T-cell (primary cell): ENCODE measurements at places on chromosomes 16 and 17. TPM values are rescaled to one million over a fixed set of nuclear protein-coding genes. Genes with fewer than 3 reads are reported as not detected.

GRCh38 chr16:27109666-27110523, 43.2 kb downstream of the C16orf82 start:
- DNase-seq: peak; percentile 67

GAST gene
- not detected for total RNA-seq

- no peak for DNase-seq
Observed at GRCh38 chr16:73998707-73999106, 297.9 kb upstream of the PSMD7 start.

- DNase-seq: peak; percentile 38
Observed at GRCh38 chr17:27630607-27631410, at the start of gene LGALS9. Gene LGALS9 (plus strand): TSS chr17:27631188. CDS start chr17:27631266, 78 bp downstream.

DNA sequence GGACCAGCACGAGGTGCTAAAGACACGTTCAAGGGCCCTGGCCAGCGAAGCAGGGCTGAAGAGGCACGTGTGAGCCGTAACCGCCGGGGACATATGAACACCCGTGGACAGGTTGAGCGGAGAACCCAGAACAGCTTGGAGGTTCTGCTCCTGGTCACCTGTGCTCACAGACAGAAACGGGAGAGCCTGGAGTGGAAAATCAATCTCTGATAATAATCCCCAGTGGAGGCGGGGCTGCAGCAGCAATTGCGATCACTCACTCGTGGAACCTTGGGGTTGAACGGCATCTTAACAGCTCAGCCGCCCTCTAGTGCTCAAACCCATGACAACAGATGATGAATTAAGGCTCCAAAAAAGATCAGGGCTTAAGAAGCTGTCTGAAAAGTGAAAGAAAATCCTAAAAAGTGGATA, 25.6 kb downstream of the WIPI1 start:
- peak; percentile 59 for DNase-seq

TBC1D26 gene
- not detected for total RNA-seq

DNA sequence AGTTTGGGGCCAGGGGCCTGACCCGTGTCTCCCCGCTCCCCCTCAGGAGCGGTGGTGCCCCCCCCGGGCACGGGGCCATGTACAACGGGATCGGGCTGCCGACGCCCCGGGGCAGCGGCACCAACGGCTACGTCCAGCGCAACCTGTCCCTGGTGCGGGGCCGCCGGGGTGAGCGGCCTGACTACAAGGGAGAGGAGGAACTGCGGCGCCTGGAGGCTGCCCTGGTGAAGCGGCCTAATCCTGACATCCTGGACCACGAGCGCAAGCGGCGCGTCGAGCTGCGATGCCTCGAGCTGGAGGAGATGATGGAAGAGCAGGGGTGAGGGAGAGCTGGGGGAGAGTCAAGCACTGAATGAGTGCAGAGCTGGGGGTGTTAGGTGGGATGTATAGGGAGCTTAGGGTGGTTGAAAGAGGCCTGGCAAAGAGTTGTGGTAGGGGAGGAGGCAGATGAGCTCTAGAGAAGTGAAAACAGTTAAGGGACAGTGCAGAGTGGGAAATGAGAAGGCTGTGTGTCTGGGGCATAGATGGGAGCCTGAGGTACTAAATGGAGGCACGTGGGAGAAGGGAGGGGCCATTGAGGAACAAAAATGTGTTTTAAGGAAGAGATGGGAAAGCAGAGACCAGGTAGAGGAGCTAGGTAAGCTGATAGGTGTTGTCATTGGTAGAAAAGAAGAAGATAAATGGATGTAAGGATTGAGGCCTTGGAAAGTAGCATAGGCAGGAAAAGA, 4.0 kb downstream of the SRRM2 start:
- no peak for DNase-seq

RPS2 gene
- total RNA-seq: 3,208 TPM

GRCh38 chr17:16250635-16251034, 33.6 kb downstream of the PIGL start:
- DNase-seq: no peak

- DNase-seq: no peak
Observed at GRCh38 chr16:57801809-57802340, 416 bp downstream of the KIFC3 start.

GRCh38 chr17:77746393-77746792, 212.1 kb upstream of the TNRC6C start:
- no peak for DNase-seq

DNA sequence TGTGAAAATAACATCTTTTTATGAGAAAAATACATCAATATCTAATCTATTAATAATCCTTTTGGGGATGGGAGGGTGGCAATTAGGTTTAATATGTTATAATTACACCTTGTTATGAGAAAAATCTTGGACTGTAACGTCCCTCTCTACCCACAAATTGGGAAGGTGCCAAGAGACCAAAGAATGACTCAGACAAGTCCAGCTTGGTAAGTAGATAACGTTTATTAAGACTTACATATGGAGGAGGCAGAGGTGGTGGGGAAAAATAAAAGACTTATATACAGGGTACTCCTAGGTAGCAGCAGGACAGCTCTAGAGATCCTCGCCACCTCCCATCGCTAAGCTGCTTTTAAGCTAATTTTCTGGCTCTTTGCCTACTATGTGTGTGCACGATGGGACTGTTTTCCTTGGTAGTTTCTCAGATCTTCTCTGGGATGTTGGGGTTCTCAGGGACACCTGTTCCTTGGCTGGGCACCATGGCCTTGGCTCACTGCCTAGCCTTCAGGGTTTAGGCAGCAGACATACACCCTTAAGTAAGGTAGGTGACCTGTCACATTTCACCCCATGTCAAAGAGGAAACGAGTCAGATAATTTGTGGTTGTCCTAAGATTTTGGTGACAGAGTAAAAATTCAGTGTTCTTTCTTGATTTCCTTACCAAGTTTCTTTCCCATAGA, 31.5 kb downstream of the RBL2 start:
- DNase-seq: no peak

GRCh38 chr16:57920215-57920879, 50.6 kb downstream of the CNGB1 start:
- no peak for DNase-seq

DNA sequence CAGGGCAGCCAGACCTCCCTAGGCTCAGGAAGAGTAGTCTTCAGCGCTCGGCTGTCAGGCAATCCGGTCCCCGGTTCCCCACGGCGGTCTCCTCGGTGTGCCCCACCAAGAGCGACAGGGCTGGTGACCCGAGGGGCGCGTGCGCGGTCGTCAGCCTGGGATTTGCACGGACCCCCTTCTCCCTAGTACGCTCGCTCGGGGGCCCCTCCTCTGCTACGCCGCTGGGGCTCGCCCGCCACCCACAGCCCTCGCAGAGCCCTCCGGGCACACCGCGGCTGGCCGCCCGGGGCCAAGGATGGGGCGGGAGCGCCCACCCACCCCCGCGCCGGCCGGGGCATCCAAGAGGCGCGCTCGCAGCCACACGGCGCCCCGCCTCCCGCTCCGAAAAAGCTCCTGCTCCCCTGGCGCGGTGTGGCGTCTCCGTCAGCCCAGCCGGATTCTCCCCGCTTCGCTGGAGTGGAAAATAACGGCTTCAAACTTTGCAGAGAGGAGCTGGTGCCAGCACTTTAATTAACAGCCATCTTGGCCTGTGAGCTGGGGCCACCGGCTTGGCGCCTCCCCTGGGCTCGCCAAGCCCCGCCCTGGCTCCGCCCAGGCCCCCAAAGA, 2.1 kb upstream of the C1QL1 start:
- peak; percentile 11 for DNase-seq

GRCh38 chr16:3138342-3138741, 3.5 kb downstream of the ZNF213 start:
- no peak for DNase-seq

DNA sequence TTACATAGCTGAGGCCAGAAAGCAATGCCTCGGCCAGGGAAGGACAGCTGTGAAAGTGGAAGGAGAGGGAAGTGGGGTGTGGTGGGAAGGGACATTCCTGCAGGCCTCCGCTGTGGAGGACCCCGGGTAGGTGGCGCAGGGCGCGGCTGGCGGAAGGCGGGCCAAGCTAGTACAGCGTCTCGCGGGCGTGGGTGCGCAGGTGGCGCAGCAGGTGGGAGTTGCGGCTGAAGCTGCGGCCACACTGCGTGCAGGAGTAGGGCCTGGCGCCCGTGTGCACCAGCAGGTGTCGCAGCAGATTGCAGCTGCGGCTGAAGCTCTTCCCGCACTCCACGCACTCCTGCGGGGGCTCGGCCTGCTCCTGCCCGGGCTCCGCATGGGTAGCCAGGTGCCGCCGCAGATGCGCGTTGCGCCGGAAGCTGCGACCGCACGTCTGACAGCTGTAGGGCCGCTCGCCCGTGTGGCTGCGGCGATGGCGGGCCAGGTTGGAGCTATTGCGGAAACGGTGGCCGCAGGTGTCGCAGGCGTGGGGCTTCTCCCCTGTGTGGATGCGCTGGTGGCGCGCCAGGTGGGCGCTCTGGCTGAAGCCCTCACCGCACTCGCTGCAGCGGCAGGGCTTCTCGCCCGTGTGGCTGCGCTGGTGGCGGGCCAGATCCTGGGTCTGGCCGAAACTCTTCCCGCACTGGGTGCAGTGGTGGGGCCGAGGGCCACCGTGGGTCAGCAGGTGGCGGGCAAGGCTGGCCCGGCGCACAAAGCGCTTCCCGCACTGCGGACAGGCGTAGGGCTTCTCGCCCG, 10.0 kb downstream of the ZSCAN10 start:
- DNase-seq: no peak

DNA sequence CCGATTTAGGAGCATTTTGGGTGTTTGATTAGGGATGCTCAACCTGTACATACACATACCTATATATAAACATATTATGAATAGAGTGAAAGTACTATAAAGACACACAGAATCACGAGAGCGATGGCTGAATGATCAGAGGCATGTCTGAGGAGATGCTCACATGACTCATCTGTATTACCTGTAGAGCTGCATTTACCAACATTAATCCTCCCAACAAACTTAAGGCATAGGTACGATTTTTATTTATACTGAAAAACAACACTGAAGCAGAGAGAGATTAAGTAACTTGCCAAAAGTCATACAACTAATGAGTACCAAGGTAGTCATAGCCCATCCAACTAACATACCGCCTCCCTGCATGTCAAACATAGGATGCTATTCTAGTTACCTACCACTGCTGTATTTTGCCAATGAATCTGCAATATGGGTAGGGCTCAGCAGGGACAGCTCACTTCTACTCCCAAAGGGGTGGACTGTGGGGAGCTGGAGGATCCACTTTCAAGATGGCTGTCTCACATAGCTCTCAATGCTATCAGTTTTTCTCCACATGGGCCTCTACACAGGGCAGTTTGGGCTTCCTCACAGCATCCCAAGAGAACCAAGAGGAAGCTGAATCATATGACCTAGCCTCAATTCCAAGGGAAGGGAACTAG, 7.3 kb downstream of the CYB5D1 start:
- no peak for DNase-seq

GRCh38 chr17:17018021-17018441, 24.2 kb upstream of the MPRIP start:
- no peak for DNase-seq

GRCh38 chr16:1532771-1533170, 695 bp upstream of the TMEM204 start:
- no peak for DNase-seq

- DNase-seq: no peak
Observed at GRCh38 chr17:45282683-45283644, 21.1 kb upstream of the SPATA32 start.

DNA sequence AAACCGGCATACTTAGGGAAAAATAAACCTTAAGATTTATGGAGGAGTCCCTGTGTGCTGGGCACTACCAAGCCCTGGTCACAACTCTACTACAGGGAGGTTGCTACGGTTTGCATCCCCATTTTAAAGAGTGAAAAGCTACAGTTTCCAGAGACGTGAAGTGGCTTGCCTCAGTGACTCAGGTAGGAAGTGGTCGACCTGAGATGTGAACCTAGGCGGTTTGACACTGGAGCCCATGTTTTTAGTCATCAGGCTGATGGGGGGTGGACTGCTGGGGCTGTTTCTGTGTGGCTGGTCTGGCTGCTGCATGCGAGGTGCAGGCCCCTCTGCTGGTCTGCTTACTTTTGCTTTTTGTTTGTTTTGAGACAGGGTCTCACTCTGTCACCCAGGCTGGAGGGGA, 6.6 kb downstream of the COX6A2 start:
- peak; percentile 15 for DNase-seq

DNA sequence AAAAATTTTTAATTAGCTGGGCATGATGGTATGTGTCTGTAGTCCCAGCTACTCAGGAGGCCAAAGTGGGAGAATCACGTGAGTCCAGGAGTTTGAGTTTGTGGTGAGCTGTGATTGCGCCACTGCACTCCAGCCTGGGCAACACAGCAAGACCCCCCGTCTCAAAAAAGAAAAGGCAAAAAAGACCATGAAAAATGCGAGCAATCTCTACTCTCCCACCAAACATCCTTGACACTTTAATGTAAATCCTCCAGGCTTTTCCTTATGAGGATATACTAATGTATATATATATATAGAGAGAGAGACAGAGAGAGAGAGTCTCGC, 28.1 kb downstream of the MMP15 start:
- no peak for DNase-seq

GRCh38 chr16:69812688-69813014, 50.5 kb downstream of the WWP2 start:
- no peak for DNase-seq

ZG16 gene
- total RNA-seq: not detected

TOX3 gene
- total RNA-seq: 0.10 TPM

DNA sequence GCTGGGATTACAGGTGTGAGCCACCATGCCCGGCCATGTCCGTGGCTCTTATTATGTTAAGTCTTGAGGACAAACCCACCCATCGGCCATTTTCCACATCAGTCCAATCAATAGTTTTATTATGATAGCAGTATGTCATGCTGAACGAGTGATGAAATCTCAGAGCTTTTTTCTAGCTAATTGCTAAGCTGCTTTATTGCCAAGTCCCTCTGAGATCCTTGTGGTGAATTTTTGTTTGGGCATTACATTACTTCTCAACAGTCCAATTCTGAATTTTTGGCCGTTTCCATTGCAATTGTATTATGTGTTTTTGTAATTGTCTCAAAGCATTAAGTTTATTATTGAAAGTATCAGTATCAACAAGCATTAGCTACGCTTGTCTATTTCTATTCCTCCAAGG, 10.9 kb downstream of the RNF112 start:
- DNase-seq: no peak

TMC8 gene
- total RNA-seq: 431 TPM

DNA sequence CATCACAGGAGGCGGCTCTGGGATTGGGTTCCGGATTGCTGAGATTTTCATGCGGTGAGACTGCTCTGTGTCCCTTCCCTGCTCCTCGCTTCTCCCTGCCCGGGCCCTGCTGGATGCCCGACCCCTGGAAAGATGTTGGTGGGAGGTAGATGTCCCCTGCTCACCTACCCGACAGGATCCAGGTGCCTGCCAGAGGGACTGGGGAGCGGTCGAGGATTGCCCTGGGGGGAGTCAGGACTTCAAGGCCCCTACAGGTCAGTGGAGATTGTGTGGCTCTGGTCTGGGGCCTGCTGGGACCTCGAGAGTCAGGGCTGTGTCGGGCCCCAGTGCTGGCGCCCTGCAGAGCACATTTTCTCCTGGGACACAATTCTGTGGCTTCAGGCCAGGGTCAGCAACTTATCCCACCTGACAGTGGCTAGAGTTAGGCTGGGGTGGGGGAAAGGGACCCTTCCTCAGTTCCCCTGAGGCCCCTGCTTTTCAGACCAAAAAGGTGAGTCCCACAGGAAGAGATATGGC, 3.3 kb downstream of the DECR2 start:
- DNase-seq: no peak
